ENCODE measurements at places on chromosomes 7 and 10.

DNA sequence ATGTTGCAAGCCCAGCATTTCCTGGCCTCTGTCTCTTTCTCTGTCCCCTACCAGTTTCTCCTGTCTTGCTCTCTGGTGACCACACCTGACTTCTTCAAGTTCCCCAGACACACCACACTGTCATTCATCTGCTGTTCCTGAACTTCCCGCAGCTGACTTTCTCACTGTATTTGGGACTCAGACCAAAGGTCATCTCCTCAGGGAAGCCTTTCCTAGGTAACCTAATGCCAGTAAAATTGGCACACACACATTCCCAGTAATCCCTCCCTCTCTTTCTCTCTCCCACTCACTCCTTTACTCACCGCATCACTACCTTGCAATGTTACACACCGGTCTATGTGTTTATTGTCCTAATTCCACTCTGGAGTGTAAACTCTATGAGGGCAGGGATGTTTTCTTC, 81.7 kb downstream of the ELMO1 start:
- no peak for DNase-seq

DNA sequence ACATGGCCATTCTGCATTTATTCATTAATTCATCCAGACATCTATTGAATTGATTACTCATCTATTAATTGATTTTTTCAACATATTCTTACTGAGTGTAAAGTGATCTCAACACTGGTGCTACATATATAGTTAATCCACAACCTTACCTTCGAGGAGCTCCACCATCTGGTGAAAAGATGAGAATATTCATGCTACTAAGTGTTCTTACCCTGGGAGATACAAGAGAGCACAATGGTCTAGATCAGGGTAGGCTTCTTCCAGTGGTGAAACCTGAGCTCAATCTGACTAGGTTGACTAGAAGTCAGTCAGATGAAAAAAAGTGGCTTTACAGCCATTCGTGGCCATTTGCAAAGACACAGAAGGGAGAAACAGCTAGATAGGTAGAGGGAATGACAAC, 507.4 kb downstream of the ANKRD7 start:
- no peak for DNase-seq

DNA sequence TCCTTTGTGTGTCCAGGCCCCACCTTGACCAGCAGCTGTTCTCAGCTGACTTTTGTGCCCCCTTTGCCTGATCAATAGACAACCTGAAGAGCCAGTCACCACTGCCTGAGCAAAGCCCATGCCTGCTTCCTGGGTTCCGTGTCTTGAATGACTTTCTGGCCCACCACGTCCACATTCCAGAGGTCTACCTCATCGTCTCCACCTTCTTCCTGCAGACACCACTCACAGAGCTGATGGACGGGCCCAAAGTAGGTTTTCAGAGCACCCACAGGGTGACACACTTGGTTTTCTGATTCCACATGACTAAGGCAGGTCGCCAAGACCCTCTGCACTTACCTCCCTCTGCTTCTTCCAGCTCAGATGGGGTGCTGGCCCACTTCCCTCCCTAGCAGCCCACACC, 126.8 kb downstream of the WDFY4 start:
- DNase-seq = no peak

DNA sequence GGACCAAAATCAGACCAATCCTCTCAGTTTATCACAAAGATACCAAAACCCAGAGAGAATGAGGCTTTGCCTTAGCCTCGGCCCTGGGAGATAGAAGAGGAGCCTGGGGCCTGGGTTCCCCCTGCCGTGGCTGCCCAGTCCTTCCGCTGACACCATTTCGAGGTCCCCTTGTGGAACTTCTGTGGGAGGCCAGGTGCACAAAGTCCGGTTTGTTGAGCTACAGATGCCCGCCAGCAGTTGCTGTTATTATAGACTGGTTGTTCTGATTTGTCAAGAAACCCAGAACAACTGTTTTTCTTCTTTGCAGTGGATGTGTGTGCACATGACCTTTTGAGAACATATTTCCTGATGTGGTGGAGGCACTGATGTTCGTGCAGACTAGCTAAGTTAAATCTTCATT, 47.6 kb downstream of the CUX1 start:
- DNase-seq = no peak

DNA sequence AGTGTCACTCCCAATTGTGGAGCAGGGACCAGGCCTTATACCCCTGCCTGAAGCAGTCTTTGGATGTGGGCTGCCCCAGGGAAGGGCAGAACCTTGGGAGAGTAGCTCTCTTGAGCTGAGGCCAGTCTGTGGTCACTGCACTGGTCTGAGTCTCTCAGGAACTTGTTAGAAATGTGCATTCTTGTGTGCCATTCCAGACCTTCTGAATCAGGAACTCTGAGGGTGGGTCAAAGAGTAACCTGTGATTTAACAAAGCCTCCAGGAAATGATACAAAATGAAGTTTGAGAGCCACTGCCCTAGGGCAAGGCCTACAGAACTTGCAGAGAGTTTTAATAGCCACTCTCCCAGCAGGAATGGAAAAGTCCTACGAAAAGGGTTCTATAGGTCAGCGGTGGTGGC, 68.1 kb downstream of the LYZL1 start:
- DNase-seq = no peak

GRCh38 chr10:69425511-69426298, 9.0 kb upstream of the TACR2 start:
- no peak for DNase-seq

GRCh38 chr10:86888585-86889381, 68.6 kb downstream of the MMRN2 start:
- DNase-seq = no peak

DNA sequence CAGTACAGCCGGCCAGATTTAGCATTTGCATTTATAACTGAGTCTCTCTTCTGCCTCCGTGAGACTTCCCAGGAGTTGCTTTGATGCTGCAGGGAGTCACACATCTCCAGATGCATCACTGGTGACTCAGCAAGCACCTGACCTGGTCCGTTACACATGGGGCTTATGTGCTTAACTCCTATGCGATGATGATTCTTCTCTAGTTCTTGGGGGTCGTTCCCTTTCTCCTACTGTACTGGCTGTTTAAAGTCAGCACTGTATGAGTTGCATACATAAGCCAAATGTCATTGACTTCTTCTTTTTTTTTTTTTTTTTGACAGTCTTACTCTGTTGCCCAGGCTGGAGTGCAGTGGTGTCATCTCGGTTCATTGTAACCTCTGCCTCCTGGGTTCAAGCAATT, 13.0 kb upstream of the AKR1E2 start:
- DNase-seq = no peak

- DNase-seq = no peak
Measured at GRCh38 chr7:26681819-26682418, 182.5 kb downstream of the SKAP2 start.
